ENCODE measurements at places on chromosomes 5 and 9.

DNA sequence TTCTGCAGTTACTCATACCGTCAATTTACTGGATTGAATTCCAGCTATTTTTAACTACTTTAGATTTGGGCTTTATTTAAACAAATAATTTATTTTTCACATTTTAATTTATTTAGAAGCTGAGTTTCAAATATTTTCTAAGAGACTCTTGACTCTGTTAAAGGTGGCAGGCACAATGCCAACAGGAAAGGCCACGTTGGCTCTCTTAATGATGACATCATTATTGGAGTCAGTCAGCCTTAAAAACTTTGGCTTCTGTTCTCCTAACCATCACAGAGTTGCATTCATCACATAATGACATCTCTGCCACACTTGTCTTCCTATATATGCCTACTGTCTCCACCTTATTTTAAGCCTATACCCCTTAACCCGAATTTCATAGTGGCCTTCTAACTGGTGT, 172.3 kb upstream of the PLPPR1 start:
- no peak for DNase-seq

DNA sequence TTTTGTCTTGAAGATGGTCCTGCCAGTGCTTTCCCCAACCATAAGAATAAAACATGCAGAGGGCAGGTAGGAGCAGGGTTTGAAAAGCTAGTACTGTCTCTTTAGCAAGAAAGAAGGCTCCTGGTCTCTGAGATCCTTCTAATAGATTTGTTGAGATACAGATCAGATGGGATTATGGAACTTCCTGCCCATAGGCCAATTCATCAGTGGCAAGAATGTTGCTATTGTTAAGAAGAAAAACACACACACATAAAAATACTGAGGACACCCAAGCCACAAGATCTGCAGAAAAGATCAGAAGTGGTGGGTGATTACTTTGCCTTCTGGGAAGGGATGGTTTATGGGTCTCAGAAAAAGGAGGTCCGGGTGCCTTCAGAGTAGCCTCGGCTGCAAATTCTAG, 59.8 kb downstream of the TNC start:
- no peak for DNase-seq

- DNase-seq: no peak
These were observed 48.5 kb downstream of the ICE1 start for GRCh38 chr5:5470933-5471332.

- no peak for DNase-seq
These were observed 43.1 kb downstream of the BICD2 start for GRCh38 chr9:92721548-92721947.

DNA sequence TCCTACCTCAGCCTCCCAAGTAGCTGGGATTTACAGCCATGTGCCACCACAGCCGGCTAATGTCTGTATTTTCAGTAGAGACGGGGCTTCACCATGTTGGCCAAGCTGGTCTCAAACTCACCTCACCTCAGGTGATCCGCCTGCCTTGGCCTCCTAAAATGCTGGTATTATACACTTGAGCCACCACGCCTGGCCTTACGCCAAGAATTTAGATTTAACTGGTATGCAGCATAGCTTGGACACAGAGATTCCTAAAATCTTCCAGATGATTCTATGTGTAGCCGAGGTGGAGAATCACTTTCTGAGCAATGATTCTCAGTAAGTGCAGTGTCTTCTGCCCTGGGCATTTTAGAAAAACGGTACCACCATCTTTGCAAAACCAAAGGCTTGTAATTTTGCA, 74.1 kb downstream of the HABP4 start:
- DNase-seq: no peak

DNA sequence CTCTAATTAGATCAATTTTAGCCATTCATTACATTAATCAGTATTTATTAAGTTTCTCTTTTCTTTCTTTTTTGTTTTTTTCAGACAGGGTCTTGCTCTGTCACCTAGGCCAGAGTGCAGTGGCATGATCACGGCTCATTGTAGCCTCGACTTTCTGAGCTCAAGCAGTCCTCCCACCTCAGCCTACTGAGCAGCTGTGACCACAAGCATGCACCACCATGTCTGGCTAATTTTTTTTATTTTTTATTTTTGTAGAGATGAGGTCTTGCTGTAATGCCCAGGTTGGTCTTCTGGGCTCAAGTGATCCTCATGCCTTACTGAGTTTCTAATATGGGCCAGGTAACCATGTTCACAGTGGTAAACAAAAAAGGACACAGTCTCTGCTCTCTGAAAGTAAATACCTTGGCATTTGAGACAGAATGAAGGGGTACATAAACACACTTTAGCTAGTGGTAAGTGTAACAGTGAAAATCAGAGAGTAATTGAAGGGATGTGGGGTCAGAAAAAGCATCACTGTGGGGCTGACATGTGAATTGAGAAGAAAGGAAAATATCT, 336.3 kb downstream of the ADGRV1 start:
- DNase-seq: no peak

DNA sequence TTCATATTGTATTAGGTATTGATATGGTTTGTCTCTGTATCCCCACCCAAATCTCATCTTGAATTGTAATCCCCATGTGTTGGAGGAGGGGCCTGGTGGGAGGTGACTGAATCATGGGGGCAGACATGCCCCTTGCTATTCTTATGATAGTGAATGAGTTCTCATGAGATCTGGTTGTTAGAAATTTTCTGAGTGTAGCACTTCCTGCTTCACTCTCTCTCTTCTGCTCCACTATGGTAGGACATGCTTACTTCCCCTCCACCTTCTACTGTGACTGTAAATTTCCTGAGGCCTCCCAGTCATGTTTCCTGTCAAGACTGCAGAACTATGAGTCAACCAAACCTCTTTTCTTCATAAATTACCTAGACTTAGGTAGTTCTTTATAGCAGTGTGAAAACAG, 187.4 kb upstream of the SLC24A2 start:
- no peak for DNase-seq

- DNase-seq: no peak
These were observed 140.1 kb upstream of the ABCA1 start for GRCh38 chr9:105067895-105068580.
